ENCODE measurements at places on chromosomes 11 and 22.

DNA sequence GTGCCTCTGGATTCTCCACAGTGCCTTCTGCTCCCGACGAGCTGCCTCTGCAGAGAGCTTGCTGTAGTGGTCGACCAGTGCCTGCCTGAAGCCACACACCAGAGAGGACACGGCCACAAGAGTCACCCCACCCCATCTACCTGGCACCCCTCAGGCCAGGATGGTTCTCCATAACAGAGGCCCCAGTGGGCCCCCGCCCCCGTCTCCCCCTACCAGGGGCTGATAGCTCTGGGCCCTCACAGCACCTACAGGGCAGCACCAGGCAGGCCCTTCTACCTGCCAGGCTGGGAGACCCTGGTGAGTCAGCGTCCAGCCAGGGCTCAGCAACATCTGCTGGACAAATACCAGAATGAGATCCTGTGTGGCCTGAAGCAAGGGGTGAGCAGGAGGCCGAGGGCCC lies 21.7 kb downstream of the SELENOO start:
- no peak for DNase-seq

DNA sequence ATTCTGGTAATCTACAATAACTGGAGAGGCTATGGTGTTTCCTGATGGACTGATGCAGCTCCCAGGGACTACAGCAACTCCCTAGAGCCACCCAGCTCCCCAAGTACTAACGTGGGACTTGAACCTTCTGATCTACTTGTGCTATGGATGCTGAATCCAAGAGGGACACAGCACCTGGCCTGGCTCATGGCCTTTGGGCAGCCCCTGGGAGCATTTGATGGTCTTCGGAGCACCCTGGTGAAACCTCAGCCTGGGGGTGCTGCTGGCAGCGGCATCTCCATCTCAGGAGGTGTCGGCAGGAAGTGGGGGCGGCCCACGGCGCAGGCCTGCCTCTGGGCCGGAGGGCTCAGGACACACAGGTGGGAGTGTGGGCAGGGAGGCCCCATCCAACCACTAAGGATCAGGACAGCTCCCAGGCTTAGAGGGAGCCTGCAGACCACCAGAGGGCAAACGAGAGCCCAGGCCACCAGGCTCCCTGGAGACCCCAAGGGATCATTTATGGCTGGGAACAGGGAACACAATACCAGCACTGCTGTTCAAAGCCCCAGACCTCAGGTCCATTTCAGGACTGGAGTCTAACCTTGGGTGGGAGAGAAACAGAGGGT lies 8.7 kb downstream of the EHD1 start:
- peak; percentile 42 for DNase-seq

DNA sequence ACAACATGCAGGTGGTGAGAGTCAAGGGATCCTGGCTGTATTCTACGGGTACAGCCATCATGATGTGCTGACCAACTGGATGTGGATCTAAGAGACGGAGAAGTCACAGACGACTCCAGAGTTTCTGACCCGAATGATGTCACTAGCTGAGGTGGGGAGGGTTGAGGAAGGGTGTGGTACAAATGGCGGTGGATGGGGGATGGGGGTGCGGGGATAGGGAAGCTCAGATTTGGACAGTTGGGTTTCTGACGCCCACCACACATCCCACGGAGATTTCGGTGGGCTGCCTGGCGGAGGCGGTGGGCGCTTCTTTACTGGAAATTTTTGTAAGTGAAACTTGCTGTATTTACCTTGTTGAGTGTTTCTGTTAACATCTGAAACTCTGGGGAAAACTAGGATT lies 126.7 kb downstream of the OSBP2 start:
- DNase-seq: no peak

DNA sequence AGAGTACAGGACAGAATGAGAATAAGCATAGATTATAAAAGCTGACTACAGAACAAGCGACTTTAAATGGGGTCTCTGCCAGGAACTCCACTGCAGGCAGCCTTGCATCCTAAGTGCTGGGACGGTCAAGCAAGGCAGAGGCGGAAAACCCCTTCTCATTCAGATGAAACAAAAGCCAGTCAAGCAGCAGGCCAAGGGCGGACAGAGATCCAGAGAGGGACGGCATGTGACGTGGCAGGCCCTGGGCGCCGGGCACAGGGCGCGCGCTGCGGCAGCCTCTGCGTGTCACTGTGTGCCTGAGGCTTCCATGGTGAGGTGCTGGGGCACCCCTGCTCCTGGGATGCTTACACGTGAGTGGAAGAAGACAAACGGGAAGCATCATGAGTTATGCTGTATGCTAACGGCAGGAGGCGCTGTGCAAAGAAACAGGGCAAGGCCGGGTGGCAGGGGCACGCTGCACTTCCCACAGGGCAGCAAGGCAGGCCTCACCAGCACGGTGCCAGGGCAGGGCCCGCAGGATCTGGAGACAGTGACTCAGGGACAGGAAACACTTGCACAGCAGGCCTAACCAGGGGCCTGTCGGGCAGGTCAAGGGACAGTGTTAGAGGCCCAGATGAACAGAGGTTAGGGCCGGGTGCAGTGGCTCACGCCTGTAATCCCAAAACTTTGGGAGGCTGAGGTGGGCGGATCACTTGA lies 6.2 kb downstream of the TOLLIP start:
- DNase-seq: no peak

DNA sequence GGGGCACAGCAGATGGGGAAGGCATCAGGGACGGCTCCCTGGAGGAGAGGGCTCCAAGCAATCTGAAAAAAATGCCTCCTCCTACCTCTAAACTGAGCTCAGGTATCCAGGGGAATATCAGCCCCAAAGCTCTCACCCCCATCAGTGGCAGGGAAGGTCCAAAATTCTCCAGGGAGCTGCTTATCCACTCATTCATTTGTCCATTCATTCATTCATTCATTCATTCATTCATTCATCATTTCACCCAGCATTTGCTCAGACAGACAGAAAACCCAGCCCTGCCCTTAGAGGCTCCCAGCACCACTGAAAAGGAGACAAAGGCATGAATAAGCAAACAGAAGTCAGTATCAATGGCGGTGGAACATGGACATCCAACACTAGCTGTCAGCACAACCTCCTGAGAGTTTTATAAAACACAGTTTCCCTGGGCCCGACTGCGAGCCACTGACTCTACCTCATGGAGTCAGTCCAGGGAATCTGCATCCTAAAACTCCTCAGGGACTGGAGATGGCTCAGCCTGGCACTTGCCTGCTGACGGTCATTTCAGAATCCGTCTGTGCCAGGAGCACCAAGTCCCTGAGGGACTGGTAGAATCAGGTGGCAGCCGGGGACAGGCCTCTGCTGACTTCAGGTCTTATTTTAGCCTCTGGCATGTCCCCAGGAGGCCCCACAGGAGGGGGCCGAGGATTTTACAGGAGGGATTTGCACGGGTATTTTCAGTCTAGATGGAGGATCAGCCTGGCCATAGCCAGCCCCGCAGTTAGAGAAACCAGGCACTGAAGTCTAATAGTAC lies 164.6 kb downstream of the MN1 start:
- DNase-seq: no peak

DNA sequence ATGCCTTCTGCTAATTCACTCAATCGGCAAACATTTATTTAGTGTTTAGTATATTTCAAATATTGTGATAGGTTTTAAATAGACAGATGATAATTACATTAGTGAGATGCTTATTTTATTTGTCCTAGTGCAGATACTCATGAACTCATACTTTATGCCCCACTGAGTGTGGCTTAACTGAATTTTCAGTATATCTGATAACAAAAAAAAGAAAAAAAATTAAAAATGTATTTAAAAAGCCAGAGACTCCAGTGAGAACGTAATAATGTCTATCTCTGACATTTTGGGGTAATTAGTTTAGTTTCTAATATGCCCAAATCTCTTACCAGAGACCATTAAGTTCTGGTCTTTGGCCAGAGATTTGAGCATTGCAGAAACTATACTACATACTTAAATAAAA lies 332.6 kb upstream of the CHORDC1 start:
- no peak for DNase-seq

- DNase-seq: no peak
Observed at GRCh38 chr11:132792341-132793140, 739.8 kb downstream of the OPCML start.

DNA sequence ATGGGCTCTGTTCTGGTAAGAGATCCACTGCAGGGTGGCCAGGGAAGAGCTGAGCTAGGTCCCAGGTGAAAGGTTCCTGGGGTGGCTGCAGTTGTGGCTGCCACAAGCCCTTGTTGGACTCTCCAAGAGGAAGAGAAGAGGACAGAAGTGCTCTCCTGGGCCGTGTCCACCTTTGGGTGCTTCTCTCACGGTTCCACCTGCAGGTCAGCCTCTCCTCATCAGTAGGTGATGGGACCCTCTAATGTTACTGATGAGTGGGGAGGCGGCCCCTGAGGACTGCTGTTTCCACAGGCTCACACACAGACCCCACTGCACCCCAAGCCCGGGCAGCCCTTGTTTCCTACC lies 804.9 kb downstream of the BRD1 start:
- DNase-seq: no peak

DNA sequence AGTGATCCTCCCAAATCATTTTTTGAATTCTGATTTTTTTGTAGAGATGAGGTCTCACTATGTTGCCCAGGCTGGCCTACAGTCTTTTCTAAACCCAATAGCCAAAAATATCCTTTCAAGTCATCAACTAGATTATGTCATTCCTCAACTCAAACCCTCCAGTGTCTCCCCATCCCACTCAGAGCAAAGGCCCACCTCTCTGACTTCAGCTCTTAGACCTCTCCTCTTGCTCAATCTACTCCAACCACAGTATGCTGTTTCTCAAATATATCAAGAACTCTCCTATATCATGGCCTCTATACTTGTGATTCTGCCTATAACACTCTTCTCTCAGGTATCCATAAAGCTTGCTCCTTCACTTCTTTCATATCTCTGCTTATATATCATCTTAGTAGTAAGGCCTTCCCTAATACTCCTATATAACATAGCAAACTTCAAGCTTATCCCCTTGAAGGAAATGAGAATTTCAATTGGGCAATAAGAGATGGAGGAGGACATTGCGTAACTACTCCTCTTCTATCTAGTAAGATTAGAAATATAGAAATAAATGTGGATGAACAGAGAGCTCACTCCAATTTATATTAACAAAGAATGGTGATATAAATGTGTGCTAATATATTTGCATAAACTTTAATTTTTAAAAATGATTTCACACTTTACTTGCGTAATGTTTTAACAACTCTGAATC lies 24.5 kb downstream of the DLG2 start:
- DNase-seq: no peak

DNA sequence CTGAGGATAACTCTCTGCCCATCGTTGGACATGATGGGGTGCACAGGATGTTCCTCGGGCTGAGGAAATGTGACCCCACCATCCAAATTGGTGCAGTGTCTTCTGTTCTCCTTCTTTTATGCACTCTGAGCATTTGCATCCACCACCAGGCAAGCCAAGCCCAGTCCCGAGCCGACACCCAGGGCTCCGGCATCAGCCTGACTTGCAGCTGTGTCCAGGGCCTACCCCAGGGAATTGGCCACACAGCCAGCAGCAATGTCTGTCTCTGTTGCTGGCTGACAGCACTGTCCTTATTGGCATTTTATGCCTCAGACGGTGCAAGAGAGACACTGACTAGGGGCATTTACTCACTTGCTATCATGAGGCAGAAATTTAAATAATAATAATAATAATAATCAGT lies 25.4 kb upstream of the CPT1A start:
- DNase-seq: no peak

GRCh38 chr11:64998141-64998540 lies 1.4 kb upstream of the BATF2 start:
- DNase-seq: peak; percentile 59

- no peak for DNase-seq
Observed at GRCh38 chr11:1224491-1225385, 1.9 kb downstream of the MUC5B start.

DNA sequence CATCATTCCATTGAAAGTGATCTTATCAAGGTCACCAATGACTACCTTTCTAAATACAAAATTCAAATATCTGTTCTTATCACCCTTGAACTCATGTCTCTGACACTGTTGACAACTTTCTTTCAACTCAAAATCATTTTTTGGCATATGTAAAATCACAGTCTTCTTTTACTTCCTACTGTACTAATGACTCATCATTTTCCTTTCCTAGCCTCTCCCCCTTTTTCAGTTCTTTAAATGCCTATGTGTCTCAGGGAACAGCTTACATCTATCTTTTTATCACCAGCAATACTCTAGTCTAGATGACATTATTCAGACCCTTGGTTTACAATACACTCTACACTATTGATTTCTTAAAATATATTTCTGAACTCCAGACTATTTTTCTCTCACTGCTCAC lies 2220.7 kb upstream of the RAG2 start:
- DNase-seq: no peak

- DNase-seq: no peak
Observed at GRCh38 chr11:15412054-15412453, 297.3 kb downstream of the INSC start.

- DNase-seq: peak; percentile 7
Observed at GRCh38 chr11:77172666-77172982, 44.6 kb downstream of the MYO7A start.

- DNase-seq: no peak
Observed at GRCh38 chr11:59208956-59209355, 3.8 kb downstream of the MPEG1 start.

GRCh38 chr22:19750507-19751490 lies 9.8 kb upstream of the TBX1 start:
- DNase-seq: no peak

DNA sequence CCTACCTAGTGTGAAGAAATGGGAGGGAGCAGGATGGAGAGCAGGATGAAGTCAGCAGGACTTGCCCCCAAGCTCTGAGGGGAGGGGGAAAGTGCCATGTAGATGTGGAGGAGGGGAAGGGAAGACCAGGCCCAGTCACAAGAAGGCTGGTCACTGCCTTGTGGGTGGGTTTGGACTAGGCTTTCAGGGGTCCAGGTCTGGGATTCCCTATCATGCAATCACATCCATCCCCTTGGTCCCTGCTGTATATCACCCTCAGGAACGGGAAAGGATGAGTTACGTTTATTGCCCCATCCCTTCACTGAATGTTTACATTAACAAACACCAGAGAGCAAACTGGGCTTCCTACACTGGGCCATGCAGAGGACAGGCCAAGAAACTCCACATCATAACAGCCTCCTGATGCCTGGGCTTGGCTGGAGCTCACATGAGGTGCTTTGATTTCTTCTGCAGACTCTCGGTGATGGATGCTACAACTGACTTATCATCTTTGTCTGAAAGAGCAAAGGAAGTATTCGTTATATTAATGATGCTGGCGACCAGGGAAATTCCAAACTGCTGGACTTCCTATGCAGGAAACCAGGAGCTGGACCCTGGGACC lies 5.6 kb downstream of the TMEM86A start:
- no peak for DNase-seq

DNA sequence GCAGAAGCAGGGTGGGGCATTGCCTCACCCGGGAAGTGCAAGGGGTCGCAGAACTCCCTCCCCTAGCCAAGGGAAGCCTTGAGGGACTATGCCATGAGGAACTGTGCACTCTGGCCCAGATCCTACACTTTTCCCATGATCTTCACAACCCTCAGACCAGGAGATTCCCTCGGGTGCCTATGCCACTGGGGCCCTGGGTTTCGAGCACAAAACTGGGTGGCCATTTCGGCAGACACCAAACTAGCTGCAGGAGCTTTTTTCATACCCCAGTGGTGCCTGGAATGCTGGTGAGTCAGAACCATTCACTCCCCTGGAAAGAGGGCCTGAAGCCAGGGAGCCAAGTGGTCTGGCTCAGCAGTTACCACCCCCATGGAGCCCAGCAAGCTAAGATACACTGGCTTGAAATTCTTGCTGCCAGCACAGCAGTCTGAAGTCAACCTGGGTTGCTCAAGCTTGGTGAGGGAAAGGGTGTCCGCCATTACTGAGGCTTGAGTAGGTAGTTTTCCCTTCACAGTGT lies 573.7 kb upstream of the ANO3 start:
- no peak for DNase-seq

All from HepG2 (cell line).